ENCODE measurements at places on chromosomes 7 and 10. TPM values are rescaled to one million over a fixed set of nuclear protein-coding genes. Genes with fewer than 3 reads are reported as not detected.

GRCh38 chr7:49580000-49580399 is 193.4 kb upstream of the VWC2 start:
- DNase-seq, result no peak

GRCh38 chr7:28132959-28133870 is 47.4 kb downstream of the JAZF1 start:
- no peak for DNase-seq

DNA sequence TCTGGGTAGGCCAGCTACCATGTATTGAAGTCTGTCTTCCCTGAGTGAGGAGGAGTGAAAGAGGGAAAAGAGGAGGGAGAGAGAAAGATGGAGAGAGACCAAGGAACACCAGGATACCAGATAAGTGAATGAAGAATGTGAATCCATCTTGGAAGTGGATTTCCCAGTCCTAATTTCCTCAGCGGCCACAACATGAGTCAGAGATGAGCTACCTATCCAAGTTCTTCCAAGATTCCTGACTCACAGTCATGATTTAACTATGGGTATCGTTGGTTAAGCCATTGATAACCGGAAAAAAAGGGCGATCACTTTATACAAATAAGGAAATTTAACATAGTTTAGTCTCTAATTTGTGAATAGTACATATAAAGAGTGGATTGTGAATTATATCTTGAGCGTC is 561.8 kb downstream of the ATRNL1 start:
- no peak for DNase-seq

GRCh38 chr7:93958216-93958615 is 36.7 kb downstream of the GNG11 start:
- peak; percentile 67 for DNase-seq

- DNase-seq, result no peak
These were observed 1.6 kb upstream of the HILPDA start for GRCh38 chr7:128453836-128454804.

- no peak for DNase-seq
These were observed 13.2 kb downstream of the TRIM8 start for GRCh38 chr10:102657451-102657850.

Gene CTTNBP2
- 3.9 TPM for total RNA-seq

Measured in glomerular endothelial cell (primary cell).